ENCODE measurements at places on chromosomes 13 and 19. TPM values are rescaled to one million over a fixed set of nuclear protein-coding genes. Genes with fewer than 3 reads are reported as not detected.

FCAR gene
- total RNA-seq: not detected

CEACAM16 gene
- total RNA-seq: not detected

AMH gene
- 2.2 TPM for total RNA-seq

COX6B2 gene
- total RNA-seq: not detected

HSD11B1L gene
- total RNA-seq: 21.6 TPM

ADPRHL1 gene
- 1.6 TPM for total RNA-seq

PSG2 gene
- not detected for total RNA-seq

ZNF571 gene
- 17.5 TPM for total RNA-seq

NUP62 gene
- total RNA-seq: 26.0 TPM

PRTN3 gene
- total RNA-seq: 0.94 TPM

ZNF229 gene
- total RNA-seq: 16.6 TPM
